ENCODE measurements at places on chromosomes 2 and 18. TPM values are rescaled to one million over a fixed set of nuclear protein-coding genes. Genes with fewer than 3 reads are reported as not detected.

GRCh38 chr18:5770176-5770575 lies 125.1 kb downstream of the TMEM200C start:
- DNase-seq, result no peak

- DNase-seq, result no peak
These were observed 146.5 kb downstream of the SH3BP4 start for GRCh38 chr2:235098269-235098668.

DNA sequence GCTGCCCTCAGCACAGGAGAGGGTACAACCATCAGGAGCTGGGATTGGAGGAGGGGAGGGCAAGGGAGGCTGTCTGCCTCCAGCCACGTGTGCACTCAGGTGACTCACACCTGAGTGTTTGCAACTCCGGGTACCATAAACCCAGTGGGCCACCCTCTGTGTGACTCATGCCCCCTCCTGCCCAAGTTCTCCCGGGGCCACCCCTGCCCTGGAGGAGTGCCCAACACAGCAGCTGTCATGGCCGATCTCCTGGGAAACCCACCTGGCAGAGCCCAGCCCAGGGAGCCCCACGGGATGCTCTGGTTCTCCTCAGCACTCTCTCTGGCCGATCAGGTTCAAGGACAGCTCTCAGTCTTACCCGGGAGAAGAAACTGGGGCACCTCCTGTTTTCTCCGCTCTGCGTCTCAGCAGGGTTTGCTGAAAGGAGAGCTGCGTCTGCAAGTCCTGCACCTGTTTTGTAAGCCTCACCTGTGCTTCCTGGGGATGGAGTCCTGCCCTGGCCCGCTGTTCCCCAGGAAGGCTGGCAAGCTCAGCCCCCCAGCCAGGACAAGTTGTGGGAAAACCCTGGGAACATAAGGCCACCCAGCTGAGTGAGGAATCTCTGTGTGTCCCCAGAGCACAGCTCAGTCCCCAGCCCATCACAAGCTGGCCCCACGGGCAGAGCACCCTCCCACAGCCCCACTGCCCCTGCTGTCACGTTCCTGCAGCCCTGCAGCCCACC lies 44.0 kb upstream of the UBE2F start:
- peak; percentile 72 for DNase-seq

- no peak for DNase-seq
These were observed 97.8 kb downstream of the GATA6 start for GRCh38 chr18:22267225-22267624.

DNA sequence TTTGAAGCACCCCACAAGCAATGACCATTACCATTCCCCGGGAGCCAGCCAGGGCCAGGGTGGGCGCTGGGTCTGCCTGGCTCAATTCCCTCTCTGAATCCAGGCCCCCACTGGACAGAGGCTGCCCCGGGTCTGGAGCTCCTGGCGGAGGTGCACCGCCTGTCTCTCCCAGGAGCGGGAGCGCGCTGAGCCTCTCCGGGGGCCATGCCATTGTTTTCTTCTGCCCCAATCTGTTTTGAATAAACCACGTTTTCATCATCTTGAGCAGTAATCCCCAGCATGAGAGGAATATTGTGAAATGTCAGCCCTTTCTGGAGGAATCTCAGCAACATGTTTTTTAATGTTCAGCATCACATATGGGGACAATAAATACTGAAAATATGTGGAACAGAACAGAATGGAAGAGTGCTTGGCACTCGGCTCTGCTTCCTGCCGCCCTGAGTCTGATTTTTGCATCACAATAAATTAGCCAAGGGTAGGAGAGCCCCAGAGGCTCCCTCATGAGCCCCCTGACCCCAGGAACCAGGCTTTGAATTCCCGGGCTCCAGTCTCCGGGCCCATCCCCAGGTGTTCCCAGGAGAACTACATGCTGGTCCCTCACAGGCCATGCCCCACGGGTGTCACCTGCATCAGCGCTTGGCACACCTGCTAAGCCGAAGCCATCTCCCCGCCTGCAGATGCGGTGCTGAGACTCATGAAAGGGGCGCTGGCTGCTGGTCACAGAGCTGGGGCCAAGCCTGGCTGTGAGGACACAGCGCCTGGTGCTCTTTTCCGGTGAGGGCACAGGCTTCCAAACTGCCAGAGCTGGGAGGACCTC lies 88.8 kb downstream of the INHBB start:
- no peak for DNase-seq

DNA sequence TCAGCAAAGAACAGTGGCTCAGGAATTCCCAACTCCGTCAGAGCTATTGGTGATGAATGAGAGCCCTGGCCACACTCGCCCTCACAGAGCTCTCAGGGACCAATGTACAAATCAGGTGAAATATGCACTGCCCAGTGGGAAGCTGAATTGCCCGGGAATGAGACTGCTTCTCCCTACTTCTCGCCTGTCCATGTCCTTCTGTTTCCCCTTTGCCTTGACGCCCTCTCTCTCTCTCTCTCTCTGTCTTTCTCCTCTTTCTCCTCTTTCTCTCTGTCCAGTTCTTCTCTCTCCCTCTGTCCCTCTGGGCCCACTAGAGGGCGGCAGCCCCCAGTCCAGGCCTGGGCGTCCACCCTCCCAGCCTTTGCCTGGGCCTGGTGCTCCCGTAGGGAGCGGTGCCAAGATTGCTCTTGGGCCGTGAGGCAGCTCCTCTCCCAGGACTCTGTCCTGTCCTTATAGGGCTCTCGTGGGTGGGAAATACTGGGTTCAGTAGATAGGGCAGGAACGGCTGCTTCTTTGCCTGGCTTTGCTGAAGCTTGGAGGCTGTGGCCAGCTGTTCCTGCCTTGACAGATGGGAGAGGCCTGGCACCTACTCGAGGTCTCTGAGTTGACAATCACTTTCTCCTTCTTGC lies 28.4 kb upstream of the PUM2 start:
- DNase-seq, result peak; percentile 94

- DNase-seq, result no peak
These were observed 3.7 kb downstream of the MBOAT2 start for GRCh38 chr2:8999797-9000196.

GRCh38 chr2:181123798-181124231 lies 143.4 kb downstream of the UBE2E3 start:
- DNase-seq, result no peak

DNA sequence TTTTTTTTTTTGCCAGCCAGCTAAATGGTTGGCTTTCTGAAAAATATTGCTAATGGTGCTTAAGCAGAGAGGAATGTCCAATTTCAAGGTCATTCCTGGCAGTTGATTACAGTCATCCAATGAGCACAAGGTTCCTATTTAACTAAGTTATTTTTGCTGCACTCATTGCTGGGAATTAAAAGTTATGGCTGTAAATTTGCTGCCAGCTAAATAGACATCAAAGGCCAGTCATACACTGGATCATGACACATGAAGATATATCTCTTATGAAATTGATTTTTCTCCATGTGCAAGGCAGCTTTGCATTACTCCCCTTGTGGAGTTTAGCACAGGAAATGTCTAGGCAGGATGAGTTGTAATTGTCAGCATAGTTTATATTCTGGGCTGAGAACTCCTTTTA lies 1898.4 kb upstream of the CELF4 start:
- DNase-seq, result no peak

GRCh38 chr2:98102878-98103277 lies 15.9 kb downstream of the VWA3B start:
- no peak for DNase-seq

- no peak for DNase-seq
These were observed 131.4 kb downstream of the KCNS3 start for GRCh38 chr2:18009891-18010290.

- no peak for DNase-seq
These were observed 409.1 kb upstream of the CRIM1 start for GRCh38 chr2:35946478-35946877.

DNA sequence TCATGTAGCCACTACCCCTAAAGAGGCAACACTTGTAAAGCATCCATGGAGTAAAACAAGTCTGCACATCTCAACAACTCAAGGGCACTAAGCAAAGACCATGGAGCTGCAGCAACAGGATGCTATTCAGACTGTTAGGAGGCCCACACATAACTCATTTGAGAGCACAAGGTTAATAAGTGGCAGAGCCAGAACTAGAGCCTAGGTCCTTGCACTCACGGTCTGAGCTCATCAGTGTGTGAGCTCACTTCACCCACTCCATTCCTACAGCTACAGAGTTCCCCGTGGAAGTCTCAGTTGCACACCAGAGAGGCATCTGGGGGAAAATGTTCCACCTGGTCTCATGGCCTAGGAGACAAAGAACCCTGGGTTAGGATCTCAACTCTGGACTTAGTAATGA lies 35.0 kb downstream of the TTC32 start:
- DNase-seq, result no peak

GRCh38 chr18:59667488-59667887 lies 29.7 kb downstream of the CCBE1 start:
- no peak for DNase-seq

- DNase-seq, result no peak
These were observed 40.1 kb downstream of the SCN3A start for GRCh38 chr2:165163761-165164160.

DNA sequence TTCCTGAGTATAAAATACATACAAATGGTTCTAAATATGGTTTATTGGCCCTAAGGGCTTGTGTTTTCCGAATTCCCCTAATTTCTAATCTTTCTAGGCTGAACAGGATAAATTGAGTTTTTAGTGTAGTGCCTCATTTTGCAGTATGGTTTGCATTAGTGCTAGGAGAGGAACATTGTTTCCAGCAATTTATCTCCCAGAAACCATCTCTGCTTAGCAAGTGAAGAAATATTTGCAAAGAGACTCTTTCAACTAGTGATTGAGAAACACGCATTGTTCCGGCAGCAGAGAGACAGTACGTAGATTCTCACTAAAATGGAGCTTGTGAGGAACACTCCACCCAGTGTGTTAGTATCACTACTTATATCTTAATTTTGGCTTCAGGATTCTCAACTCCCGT lies 177.8 kb upstream of the EPAS1 start:
- DNase-seq, result no peak

GRCh38 chr2:161141033-161141432 lies 19.2 kb upstream of the TANK start:
- no peak for DNase-seq

DNA sequence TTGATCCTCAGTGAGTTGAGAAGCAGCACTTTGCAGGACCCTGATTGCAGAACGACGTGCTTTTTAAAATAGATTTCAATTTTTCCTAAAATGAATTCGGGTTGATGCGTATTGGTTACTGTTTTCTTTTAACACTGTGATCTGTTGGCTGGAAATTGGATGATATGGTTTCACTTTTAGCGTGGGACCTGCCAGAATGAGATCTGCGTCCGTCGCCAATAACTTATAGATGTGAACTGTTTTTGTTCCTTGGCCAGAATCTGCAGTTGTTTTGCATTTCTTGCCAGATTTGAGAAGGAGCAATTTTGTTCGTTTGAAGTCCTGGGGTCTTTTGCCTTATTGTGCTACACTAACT lies 703 bp downstream of the UGGT1 start:
- DNase-seq, result no peak

OR6B2 gene
- total RNA-seq, result not detected

TUBA4B gene
- not detected for total RNA-seq

GFPT1 gene
- total RNA-seq, result 45.6 TPM

PTPRN gene
- not detected for total RNA-seq

Data from posterior vena cava (tissue), 2 donors.